Mesothelial cell of epicardium (in vitro differentiated cells): ENCODE measurements at places on chromosomes 13 and 19.

- DNase-seq = no peak
These were observed 98.0 kb downstream of the ZDHHC20 start for GRCh38 chr13:21361123-21361522.

GRCh38 chr19:34430738-34431625 is 2.8 kb downstream of the UBA2 start:
- no peak for DNase-seq

- no peak for DNase-seq
These were observed 4.3 kb downstream of the ONECUT3 start for GRCh38 chr19:1757468-1758230.

DNA sequence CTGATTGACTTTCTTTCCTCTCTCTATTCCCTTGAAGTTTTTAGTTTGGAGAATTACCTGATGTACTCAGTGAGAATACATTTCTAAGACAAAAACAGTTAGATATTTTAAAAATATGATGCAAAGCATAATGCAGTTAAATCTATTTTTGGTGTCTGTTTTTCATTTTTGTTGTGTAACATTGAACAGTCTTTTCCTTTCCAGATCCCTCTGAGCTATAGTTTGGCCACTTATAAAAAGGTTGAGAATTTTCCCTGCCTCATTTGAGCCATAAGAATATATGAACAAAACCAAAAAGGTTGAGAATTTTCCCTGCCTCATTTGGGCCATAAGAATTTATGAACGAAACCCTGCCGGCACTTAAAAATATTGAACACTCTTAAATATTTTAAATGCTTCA is 57.0 kb upstream of the IPO5 start:
- DNase-seq = no peak

DNA sequence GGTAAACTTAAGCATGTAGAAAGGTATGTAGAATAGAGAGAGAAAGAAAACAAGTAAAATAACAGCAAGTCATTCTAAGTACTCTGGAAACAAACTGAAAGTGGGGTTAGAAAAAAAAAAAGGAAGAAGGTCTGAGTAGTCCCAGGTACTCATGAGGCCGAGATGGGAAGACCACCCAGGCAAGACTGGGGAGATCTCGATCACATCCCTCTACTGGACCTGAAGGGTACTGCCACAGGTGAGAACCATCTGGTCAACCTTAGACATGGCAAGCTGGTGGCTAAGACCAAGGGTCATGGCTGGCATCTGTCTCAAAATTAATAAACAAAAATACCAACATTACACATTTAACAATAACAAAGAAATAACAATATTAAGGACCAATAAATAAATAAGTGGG is 36.3 kb upstream of the ZNF724 start:
- no peak for DNase-seq

GRCh38 chr19:48216933-48217332 is 38.8 kb downstream of the CARD8 start:
- DNase-seq = no peak

DNA sequence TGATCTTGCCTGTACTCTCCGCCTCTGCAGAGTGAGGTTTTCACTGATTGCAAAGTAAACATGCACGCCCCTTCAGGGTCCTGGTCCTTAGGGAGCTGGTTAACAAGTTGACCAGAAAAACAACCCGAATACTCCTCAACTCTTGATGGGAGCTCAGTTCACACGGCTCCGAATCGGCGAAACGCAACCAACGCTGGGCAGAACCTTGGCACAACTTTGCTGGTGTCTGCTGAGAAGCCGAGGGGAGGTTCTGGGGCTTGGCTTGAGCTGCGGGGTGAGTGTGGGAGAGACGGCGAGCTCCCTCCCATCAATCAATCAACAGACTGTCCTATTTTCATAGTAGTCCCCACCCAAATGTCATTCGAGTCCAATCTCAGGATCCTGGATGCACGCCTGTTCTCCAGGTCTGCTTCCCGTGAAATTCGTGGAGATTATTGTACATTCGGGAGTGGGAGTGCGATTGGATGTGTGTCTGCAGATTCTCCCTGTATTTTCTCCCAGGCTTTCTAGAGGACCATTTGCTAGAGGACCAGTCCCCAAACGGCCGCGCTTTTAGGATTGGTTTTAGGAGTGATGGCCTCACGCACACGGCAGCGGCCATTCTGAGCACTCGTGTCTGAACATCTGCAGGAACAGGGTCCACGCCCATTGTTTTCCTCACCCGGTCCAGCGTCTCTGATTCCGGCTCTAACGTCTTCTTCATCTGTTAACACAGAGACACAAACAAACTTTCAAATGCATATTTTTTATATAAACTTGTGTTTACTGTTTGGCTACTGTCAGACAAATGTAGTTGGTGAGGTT is 51.6 kb upstream of the F7 start:
- DNase-seq = no peak

GRCh38 chr13:33697926-33698325 is 120.0 kb upstream of the RFC3 start:
- DNase-seq = no peak

DNA sequence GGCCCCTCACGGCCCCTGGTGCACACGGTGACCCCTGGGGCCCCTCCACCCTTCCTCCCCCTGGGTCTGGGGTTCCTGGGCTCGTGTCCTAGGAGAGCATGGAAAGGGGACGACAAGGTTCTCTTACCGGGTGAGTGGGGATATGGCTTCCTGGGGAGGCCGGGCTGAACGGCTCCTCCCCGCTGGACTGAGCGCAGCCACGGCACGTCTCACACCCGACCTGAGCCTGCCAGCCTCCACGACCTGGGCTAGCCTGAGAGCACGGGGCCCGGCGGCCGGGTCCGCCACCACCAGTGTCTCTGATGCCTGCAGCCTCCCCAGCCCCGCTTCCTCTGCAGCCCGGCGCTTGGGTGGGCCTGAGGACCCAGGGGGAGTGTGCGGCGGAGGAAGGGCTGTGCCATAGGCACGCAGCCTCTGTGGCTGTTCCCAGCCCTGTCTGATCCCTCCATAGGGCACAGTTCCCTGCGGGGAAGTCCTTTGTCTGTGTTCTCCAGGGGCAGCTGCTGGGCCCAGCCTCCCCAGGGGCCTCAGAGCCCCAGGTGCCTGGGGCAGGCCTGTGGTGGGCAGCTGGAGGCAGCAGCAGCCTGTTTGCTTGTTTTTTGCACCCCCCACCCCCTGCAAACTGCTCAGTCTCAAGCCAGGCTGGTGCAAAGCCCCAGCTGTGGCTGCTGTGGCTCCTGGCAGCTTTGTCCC is 15.0 kb downstream of the PLIN4 start:
- DNase-seq = no peak

- no peak for DNase-seq
These were observed 640 bp upstream of the ZNF544 start for GRCh38 chr19:58227964-58228584.

DNA sequence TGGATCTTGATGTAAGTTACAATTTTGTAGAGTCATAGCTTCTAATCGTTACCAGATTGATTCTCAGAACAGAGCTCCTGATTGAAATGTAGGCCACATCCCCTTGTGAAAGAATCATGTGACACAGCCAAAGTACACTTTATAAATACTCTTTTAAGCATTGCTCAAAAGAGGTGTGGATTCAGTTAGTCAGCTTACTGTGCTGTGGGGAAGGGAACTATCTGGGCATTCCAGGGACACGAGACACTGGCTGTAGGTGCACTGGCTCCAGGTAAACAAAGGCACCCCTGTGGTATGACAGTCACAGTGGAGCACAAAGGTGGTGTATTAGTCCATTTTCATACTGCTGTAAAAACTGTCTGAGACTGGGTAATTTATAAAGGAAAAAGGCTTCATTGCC is 222.8 kb downstream of the LIG4 start:
- DNase-seq = no peak

GRCh38 chr19:50383001-50383851 is 921 bp upstream of the POLD1 start:
- no peak for DNase-seq

GRCh38 chr19:13012690-13013608 is 17.7 kb downstream of the NFIX start:
- DNase-seq = no peak

DNA sequence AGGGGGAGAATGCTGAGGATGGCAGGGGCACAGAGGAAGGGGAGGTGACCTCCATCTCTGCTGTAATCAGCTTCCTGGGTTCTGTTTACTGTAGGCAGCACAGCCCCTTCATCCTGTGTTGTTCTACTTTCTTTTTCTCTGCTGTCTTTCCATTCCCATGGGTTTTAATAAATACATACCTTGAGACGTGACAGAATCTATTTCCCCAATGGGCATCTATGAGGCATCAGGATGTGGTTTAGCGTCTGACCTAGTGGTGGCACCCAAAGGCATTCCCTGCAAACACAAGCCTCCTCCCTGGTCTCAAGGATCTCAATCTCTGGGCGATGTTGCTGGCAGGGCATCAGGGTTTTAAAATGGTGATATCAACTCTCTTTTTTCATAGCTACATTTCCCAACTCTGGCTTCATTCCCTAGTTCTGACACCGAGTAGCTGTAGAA is 60.8 kb downstream of the ALOX5AP start:
- no peak for DNase-seq

GRCh38 chr13:42539670-42540069 is 34.3 kb upstream of the TNFSF11 start:
- DNase-seq = no peak

DNA sequence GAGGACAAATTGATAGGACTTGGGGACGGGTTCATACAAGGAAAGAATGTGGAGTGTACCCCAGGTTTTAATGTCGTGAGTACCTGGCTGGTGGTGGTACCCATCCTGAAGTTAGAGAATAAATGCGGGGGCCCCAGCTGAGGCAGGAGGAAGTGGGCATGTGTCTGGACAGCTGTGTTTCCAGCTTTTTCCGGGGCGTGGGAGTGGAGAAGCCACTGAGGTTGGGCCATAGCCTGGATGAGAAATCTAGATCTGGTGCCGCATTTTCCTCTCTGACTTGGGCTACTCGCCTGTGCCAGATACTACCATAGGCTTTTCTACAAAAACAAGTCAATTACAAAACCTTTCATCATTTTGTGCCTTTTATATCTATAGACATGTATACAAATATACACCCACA is 147.4 kb downstream of the STK24 start:
- DNase-seq = no peak

- no peak for DNase-seq
These were observed 18.3 kb downstream of the NWD1 start for GRCh38 chr19:16737911-16738310.

GRCh38 chr19:3225169-3225485 is 666 bp downstream of the CELF5 start:
- DNase-seq = no peak

DNA sequence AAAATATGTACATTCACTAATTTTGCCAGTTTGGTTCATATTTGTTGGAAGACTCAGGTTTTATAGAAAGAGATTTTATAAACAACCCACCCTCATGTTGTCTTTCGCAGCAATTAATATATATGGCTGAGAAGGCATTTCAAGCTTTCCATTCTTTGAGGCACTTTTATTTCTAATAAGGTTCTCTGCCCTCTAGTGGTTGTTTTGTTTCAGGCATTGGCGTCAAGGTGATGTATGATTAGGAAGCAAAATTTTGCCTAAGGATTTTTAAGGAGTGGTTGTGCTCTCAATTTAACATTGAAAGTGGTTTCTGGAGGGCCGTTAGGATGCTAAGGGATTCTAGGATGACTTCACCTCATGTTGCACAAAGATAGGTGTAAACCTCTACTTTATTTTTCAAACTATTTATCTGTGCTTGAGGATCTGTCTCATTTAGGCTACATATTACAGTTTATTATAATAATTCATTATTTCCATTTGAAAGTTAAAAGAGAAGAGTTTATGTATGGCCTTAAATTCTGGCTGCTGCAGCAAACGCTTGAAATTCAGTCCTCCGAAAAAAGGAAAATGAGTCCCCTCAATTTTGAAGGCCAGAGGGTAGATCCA is 35.9 kb downstream of the OXGR1 start:
- no peak for DNase-seq

DNA sequence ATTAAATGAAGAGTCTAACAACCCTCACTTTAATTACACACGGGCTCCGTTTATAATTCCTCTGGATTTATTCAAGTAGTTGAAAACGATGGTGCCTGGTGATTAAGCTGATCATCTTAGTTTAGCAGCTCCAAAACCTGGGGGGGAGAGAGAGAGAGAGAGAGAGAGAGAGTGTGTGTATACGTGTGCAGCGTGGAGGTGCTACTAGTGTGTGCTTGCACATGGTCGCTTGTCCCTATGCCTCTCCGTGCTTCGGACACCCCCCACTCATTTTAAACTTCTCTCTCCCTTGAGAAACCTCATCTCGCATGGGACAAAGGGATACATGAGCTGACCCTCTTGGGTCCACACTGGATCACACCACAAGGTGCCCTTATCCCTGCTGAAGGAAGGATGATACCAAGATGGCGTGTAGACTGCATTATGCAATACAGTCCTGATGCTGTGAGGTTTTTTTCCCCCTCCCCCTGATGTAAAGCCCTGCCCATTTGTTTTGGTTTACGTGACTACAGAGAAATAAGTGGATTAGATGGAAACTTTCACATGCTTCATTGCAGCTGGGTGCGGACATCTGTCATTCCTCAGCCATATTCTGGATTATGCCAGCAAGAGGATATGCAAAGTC is 320.8 kb downstream of the ZNF536 start:
- DNase-seq = no peak

GRCh38 chr13:62747629-62748028 is 1332.0 kb upstream of the PCDH20 start:
- DNase-seq = no peak

DNA sequence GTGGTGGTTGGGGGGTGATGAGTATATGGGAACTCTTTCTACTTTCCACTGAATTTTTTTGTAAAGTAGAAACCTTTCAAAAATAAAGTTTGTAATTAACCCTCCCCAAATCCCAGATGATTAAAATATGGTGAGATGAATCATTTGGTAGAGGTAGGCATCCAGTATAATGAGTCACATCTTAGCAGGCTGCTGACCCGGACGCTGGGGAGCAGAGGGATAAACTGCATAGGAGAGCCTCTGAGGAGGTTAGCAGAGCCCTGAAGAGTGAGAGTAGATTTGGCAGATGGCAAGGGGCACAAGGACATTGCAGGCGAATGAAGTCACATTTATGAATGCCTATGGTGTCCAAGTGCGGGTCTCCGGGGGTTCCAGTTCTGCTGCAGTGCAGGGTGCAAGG is 293.8 kb downstream of the FGF9 start:
- DNase-seq = no peak

DNA sequence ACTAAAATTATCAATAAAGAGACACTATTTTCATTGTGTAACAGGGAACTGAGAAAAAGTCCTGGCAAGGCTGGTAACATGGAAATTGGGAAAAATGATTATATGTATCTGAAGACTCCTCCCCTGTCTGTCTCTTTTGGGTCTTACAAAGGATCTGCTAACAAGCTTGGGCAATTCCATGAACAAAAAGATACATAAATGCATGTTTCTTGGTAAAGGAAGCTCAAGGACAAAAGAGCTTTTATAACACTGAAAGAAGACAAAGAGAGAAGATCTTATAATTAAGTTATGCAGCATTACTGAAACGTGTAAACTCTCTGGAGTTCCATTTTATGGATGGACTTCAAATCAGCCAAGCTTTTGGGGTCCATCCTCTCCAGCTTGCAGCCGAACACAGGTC is 29.2 kb downstream of the EFNB2 start:
- no peak for DNase-seq
